ENCODE measurements at places on chromosomes 4 and X.

DNA sequence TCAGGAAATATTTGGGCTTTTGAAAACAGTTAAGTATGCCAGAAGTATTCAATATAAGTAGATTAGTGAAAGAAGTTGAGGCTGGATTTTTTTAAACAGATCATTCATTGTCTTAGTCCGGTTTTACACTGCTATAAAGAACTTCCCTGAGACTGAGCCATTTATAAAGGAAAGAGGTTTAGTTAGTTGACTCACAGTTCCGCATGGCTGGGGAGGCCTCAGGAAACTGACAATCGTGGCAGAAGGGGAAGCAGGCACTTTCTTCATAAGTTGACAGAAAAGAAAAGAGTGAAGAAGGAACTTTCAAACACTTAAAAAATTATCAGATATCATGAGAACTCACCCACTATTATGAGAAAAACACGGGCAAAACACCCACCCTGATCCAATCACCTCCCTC lies 31.1 kb upstream of the CYLC1 start:
- DNase-seq: no peak

DNA sequence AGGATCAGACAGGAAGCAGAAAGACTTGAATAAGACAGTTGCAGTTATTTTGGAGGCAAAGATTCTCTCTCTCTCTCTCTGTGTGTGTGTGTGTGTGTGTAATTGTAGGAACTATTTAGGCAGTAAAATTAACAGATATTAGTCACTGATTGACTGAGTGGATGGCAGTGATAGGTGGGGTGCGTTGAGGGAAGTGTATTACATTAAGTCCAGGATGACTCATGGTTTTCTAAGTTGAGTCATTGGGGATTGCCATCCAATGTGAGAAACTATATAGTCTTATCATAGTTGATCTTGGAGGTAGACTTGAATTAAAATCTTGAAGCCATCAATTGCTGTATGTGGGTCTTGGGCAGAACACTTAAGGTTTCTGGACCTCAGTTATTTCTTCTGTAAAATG lies 75.4 kb downstream of the AR start:
- DNase-seq: no peak

DNA sequence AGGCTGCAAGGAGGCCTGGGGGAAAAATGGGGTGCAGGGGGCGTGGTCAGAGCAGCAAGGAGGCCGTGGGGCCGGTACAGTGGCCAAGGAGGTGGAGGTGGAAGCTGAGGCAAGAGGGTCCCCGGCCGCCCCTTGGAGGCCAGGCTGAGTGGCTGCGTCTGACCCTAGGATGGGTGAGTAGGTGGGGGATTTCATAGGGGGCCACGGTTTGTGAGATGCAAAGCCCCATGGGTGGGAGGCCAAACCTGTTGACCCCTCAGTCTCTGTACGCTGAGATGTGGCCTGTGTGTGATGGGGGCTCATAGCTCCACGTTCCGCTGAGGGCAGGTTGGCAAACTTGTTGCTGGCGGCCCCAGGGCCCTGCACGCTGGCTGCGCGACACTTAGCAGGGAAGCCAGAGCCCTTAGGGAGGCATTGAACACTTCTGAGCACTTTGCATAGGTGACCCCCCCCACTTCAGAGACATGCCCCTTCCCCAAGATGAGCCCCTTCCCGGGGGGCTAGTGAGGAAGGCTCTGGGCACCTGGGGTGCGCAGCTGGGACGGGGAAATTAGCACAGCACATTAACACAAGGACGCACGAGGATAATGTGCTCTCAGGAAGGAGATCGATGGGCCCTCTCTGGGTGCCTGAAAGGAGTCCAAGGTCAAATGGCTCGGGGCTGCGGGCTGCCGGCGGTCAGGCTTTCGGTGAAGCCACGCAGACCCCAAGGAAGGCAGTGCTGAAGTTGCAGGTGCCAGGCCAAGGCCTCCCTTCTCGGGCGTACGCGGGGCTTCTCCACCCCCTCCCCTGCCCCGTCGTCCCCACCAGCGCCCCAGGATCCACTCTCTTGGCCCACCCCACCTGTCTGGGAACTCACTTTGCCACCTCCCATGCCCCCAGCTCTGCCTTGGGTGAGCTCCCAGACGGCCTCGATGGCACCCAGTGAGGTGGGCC lies 107.4 kb downstream of the HMX1 start:
- no peak for DNase-seq

DNA sequence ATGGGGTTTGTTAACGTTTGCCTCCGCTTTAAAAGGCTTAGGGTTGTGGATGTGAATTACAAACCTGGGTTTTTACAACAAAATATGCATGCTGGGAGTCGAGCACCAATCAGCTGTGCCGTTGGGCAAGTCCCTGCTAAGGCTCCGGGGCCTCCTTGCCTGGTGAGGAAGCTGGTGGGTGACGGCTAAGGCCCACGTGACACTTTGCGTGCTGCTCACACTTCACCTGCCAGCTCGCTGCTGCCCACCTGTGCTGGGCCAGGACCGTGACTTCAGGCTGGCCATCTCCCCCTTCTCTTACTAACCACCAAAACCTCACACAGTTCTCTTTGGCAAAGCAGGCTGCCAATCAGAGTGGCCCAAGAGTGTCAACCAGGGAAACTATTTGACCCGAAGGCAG lies 178.3 kb downstream of the AFAP1 start:
- DNase-seq: no peak

GRCh38 chr4:124480061-124480460 lies 232.5 kb downstream of the ANKRD50 start:
- no peak for DNase-seq

GRCh38 chrX:149688552-149688951 lies 23.3 kb upstream of the MAGEA11 start:
- DNase-seq: no peak

DNA sequence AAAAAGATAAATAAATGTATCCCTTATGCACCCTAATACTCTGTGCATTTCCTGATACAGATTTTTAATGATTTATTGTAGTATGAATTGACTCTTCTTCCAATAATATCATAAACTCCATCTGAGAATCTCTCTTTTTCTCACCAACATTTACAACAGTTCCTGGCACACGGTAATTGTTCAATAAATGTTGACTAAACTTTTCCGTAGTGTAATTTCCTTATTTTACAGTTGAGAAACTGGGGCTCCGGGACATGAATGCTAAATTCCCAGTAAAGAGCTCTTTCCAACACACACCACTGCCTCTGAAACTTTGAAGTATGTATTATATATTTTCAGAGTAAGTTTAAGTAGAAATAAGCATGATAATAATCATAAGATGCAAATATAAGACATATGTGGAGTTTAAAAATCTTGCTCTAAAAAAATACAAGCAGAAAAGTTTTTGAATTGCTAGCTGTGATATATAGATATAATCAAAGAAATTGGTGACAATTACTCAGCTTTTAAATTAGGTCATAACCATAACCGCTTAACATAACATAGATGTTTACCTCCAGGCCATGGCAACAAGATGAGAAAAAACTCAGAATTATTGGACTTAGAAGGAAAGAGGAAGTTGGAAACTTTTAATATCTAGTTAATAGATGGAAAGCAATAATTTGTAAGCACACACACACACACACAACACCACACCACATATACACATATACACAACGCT lies 28.2 kb upstream of the ANTXR2 start:
- no peak for DNase-seq

- DNase-seq: no peak
Observed at GRCh38 chr4:57109847-57110639, at the start of gene IGFBP7. Gene IGFBP7, minus strand, starts transcription at chr4:57110385. Its CDS starts 34 bp downstream, at chr4:57110351.

DNA sequence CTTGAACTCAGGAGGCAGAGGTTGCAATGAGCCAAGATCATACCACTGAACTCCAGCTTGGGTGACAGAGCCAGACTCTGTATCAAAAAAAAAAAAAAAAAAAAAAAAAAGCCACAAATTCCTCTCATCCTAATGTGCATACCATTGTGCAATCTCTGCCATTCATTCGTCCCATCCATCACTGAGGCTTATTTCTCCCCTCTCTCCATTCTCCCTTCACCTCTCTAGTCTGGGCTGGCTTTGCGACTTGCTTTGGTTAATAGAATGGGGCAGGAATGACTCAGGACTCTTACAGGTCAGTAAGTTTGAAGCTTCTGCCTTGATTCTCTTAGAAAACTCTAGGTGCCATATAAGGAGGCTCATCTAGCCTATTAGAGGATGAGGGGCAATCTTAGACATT lies 60.3 kb upstream of the DDX3X start:
- DNase-seq: no peak

- DNase-seq: no peak
Observed at GRCh38 chr4:13313856-13314255, 170.3 kb downstream of the RAB28 start.

GRCh38 chrX:23483396-23483795 lies 148.7 kb downstream of the PTCHD1 start:
- DNase-seq: no peak

DNA sequence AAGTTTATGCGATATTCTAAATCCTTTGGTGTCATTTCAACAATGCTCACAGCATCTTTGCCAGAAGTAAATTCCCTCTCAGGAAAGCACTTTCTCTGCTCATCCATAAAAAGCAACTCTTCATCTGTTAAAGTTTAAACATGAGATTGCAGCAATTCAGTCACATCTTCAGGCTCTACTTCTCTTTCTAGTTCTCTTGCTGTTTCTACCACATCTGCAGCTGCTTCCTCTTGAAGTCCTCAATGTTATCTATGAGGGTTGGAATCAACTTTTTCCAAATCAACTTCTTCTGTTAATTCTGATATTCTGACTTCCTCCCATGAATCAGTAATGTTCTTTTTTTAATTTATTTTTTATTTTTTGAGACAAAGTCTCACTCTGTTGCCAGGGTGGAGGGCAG lies 100.9 kb downstream of the LCORL start:
- no peak for DNase-seq

GRCh38 chrX:70386235-70386634 lies 36.9 kb upstream of the GDPD2 start:
- no peak for DNase-seq

All from NCI-H2227 treated with DMSO at 0.1 percent for 48 hours (cell line).